Aorta (tissue), 5 donors: ENCODE measurements at places on chromosomes 5 and 9.

GRCh38 chr5:121029536-121030245 lies 565.6 kb downstream of the PRR16 start:
- DNase-seq = no peak

GRCh38 chr5:123422433-123423277 lies 548 bp downstream of the CEP120 start:
- no peak for DNase-seq

- peak; percentile 57 for DNase-seq
Observed at GRCh38 chr9:114176624-114177291, 21.4 kb downstream of the COL27A1 start.

GRCh38 chr9:17121264-17121663 lies 13.6 kb upstream of the CNTLN start:
- DNase-seq = no peak

DNA sequence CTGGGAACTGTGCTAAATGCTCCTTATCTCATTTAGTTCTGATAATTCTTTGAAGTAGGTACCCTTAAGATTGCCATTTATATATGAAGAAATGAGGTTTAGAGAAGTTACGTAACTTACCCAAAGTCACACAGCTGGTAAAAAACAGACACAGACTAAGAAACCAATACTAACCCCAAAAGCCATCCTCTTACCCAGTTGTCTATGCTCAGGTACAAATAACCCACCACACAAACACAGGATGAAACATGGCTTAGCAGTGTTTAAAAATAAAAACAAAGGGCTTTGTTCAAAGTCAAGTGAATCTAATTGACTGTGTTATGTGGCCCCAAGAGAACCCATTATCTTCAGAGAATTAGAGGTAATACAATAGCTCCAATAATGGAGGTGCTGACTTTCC lies 37.0 kb upstream of the IL7R start:
- DNase-seq = no peak

DNA sequence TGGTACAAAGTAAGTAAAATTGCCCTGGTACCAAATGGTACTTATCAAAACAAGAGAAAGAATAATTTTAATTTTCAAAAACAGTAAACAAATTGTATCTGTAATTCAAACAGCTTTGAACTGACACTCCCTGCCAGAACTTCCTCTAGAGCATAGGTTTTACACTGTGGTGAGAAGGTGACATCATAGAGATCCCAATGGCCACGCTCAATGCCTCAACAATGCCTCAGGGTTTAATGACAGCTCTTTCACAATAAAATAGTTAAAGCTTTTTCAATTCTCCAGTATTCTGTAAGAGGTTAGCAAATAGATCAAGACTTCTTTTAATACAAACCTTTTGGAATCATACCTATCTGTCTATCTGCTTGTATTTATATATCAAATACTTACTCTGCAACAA lies 437.1 kb downstream of the PRR16 start:
- DNase-seq = no peak

DNA sequence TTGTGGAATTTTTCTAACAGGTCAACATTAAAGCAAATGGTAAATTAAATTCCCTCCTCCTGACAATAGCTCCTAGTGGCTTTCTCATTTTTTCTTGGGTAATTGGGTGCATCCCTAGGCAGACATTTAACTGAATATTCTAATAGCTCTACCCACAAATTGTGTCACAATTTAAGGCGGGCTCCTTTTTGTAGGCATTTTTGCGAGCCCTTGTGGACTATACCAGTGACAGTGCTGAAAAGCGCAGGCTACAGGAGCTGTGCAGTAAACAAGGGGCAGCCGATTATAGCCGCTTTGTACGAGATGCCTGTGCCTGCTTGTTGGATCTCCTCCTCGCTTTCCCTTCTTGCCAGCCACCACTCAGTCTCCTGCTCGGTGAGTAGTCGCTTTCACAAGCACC lies 20.0 kb downstream of the MTRR start:
- no peak for DNase-seq

DNA sequence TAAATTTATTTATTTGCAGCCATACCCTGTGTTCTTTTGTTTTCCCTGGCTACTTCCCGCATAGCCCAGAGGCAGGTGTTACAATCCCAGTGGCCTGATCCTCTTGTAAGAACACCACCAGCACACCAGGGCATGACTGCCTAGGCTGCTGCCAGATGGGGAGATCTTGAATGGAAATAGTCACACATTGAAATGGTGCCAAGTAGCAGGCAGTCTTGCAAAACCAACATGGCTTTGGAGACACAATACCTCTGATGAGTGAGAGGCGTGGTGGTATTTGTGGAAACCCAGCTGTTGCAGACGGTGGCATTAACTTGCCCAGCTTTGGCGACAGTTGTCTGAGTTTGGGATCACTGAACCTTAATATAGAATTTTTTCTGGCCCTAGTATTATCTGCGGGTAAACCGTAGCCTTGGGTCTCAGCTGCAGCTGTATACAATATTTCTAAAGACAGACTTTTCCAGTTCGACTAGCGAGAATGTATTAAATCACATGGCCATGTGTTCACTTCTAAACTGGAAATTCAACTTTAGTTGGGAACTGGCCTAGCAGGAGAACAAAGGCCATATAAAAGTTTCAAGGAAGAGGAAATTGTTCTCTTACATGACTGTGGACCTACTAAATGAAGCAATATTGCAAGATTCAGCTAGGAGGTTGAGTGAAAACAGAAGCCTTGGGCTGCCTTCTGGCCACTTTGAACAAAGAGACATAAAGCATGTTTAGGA lies 277.0 kb downstream of the SMARCA2 start:
- no peak for DNase-seq

DNA sequence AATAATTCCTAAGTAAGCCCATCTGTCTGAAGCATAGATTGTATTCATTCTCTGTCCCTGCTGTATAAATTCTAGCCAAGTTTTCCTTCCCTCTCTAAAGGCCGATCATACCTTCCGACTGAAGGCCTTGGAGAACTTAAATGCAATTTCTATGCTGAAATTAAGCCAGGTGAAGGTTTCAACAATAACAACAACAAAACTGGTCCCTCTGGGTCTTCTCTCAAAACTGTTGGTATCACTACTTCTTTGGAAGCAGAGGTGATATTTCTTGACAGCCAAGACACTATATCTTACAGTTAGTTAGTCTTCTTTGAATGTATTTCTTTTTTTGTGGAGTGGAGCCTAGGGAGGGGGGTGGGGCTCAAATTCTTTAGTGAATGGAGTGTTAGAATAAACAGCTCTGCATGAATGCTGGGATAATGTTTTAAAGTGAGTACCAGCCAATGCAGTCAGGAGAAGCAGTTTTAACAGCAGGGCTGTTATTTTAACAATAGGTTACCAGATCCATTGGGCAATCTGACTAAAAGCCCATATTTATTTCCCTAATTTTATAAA lies 508.9 kb downstream of the EBF1 start:
- no peak for DNase-seq

DNA sequence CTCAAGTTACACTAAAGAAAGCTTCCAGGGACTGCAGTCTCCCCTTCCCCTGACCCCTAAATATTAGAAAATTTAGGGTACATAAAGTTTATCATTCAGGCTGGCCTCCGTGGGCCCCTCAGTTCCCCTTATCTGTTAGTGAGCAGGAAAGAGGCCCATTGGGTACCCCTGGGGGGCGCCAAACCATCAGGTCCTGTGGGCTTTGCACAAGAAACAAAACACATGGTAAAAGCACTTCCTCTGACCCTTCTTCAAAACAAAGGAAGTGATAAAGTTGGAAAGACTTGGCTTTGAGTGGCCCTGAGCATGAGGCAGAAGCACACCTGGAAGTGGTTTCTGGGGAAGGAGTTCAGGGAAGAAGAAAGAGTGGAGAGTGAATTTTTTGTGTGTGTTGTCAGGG lies 213.0 kb downstream of the SMARCA2 start:
- no peak for DNase-seq

DNA sequence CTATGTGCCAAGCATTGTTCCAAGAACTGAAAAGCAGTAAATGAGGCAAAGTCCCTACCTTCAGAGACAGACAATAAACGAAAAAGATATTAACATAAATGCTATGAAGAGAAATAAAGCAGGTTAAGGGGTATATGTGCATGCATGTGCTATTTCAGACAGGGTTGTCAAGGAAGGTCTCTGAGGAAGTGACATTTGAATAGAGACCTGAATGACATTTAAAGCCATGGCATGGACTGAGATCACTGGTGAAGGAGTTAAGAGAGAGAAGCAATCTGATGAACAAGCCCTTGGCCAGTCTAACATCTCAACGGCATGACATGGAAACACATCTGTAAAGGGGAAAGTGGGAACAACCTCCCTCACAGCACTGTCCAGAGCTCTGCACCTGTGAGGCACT lies 14.5 kb downstream of the FBXO10 start:
- no peak for DNase-seq

- DNase-seq = no peak
Observed at GRCh38 chr5:115246361-115246991, 16.2 kb downstream of the PGGT1B start.

DNA sequence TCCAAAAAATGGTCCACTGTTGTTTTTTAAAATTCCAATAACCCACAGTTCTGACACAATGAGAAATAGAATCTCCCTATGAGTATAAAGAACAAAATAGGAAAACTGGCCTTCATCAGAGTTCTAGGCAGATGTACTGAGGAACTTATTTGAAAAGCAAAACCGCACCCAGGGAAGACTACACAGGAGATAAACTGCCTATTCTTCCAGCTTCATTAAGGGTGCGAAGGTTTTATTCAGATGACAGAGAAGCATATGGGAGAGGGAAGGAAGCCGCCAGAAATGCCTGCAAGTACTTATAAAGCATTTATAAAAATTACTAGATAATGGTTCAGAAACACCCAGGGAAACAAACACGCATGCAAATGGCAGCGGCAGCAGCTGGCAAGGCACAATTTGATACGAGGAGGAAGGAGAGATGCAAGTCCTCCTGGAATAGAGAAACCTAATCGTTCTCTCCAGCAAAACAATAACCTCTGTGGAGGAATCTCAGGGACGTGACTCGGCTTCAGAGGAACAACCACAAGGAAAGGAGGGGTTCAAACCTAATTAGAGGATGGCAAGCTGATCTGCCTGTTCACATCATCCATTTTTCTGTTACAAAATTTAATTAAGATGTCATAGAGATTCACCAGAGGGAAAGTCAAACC lies 9.0 kb downstream of the TTLL11 start:
- no peak for DNase-seq

DNA sequence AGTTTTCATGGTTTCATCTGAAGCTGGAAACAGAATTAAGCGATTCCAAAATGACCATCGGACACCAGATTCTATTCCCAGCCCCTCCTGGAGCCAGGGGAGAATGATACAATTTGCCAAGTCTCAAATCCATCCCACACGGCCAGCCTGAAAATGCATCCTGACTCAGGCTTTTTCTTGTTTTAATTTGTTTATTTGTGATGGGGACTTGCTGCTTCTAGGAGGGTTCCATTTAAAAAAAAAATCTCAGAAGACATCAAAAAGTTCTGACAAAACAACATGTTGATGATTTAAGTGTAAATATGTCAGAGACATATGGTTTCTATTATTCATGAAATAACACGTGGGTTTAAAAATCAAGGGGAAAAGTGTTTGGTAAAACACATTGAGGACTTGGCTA lies 173.2 kb downstream of the GAS1 start:
- no peak for DNase-seq

GRCh38 chr5:152505442-152506042 lies 100.5 kb upstream of the NMUR2 start:
- peak; percentile 46 for DNase-seq

GRCh38 chr5:107831612-107832395 lies 161.1 kb upstream of the EFNA5 start:
- DNase-seq = no peak
